ENCODE measurements at places on chromosomes 6 and 20. TPM values are rescaled to one million over a fixed set of nuclear protein-coding genes. Genes with fewer than 3 reads are reported as not detected.

DNA sequence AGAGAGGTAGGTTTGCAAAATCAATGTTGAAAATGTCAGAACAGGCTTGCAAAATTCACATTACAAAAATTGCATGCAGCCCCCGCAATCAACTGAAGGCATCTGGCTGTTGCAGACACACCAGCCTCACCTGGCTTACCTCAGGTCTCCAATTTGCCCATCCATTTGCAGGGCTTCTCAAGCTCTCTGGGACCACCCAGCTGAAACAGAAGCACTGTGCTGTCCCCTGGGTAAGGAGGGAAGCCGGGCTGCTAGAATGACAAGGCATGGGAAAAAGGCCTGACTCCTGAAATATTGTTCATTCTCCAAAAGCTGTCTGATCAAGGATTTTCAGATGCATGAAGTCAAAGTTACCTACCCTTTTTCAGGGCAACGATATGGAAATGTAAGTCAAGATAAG, 52.6 kb upstream of the CD93 start:
- no peak for DNase-seq

ADGB gene
- total RNA-seq, result not detected

DNA sequence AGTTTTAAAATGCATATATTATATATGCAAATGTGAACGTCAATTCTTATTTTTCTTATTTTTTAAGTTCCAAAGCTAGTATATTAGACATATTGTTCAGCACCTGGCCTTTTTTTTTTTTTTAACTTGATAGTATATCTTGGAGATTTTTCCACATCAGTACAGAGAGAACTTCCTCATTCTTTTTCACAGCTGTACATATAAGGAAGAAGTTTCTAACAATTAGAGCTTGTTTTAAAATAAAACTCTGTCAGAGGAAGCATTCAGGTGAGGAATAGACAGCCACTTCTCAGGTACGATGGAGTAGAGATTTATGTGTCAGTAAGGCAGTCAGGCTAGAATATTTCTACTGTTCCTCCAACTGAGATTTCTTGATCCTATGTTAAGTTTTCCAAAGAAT, 233.1 kb upstream of the SUPT3H start:
- DNase-seq, result no peak

SLC12A5 gene
- 0.50 TPM for total RNA-seq

- DNase-seq, result peak; percentile 23
These were observed 38.6 kb downstream of the OVOL2 start for GRCh38 chr20:18019068-18019467.

GRCh38 chr20:8117636-8118035, 14.4 kb upstream of the PLCB1 start:
- DNase-seq, result no peak

E2F3 gene
- 3.1 TPM for total RNA-seq

- DNase-seq, result no peak
These were observed 178.3 kb downstream of the CARMIL1 start for GRCh38 chr6:25457516-25457915.

- DNase-seq, result no peak
These were observed 356.0 kb downstream of the BMP2 start for GRCh38 chr20:7123457-7123856.

GRCh38 chr20:59813126-59813947, 120.1 kb downstream of the SYCP2 start:
- DNase-seq, result no peak

TSBP1 gene
- not detected for total RNA-seq
